ENCODE measurements at places on chromosomes 4 and X. TPM values are rescaled to one million over a fixed set of nuclear protein-coding genes. Genes with fewer than 3 reads are reported as not detected.

DNA sequence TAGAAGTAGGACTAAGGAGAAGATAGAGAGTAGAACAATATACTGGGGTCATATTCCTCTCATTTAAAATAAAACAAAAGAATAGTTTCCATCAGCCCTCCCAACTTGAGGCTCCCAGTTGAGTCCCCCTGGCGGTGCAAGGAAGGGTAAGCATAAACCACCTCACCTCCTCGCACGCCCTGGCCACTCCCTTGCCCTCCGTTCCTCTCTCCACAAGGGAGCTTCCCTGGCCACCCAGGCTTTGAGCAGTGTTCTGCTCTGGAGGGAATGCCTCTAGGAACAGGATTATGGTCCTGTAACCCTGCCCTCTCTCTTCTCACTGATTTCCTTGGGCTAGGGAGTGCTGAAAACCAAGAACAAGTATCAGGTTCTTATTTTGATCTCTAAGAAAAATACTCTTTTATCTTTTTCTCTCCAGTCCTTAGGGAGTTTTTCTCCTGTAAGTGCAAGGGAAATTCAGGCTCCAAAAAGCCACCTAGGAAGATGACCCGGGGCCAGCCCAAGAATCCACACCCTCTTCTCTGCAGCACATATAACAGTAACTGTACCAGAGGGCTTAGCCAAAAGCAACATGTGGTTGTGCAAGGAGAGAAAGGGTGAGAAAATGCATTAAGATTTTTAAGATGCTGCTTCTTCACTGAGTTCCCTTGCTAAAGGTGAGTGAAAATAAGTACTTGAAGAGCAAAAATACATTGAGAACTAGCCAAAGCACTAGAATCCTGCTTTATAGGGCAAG is 69.9 kb downstream of the USP38 start:
- no peak for DNase-seq
- H3K27me3 ChIP-seq, result no peaks in the 10 kb centered on the region
- H3K4me3 ChIP-seq, result no peak overlapping the region
- H3K27ac ChIP-seq, result no peak overlapping the region
- H3K36me3 ChIP-seq, result no peaks in the 10 kb centered on the region
- no peaks in the 10 kb centered on the region for H3K4me1 ChIP-seq

Gene SUPT20HL1
- not detected for total RNA-seq

Gene H2BW2
- total RNA-seq, result not detected

DNA sequence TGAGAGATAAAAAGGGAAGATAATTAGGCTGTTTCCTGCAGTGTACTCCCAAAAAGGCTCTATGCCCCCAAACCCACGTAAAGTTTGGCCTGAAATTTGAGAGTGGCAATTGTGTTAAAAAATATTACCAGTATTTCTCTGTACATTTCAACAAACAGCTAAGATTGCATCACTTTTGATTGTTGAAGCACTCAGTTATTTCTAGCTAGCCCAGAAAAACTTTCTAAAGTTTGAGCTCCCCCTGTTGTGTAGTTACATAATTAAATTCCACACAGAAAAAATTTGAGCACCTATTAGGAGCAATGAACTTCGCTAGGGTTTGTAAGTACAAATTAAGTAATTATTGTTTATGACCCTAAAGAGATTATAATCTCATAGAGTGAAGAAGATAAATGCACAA is 109.4 kb downstream of the DLG3 start:
- H3K27me3 ChIP-seq, result no peaks in the 10 kb centered on the region
- no peaks in the 10 kb centered on the region for H3K4me1 ChIP-seq
- H3K4me3 ChIP-seq, result no peak overlapping the region
- DNase-seq, result no peak
- no peaks in the 10 kb centered on the region for H3K36me3 ChIP-seq

DNA sequence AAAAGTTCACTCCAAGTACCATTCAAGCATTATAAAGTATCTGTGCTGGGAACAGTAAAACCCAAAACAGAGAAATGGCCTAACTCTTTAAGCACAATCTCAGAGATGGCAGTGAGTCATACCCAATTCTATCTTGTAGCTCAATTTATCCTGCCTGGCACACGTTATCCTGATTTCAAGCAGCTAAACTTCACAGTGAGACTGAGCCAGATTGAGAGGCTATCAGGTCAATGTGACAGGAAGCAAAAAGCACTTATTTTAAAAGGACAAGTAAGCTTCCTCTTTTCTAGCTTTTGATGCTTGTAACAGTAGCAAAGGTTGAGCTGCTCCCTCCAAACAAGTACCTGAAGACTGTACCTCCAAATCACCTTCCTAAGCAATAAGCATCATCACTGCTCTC is 324.9 kb downstream of the NAF1 start:
- DNase-seq, result no peak
- no peaks in the 10 kb centered on the region for H3K27me3 ChIP-seq
- H3K27ac ChIP-seq, result no peak overlapping the region
- no peaks in the 10 kb centered on the region for H3K4me1 ChIP-seq
- no peaks in the 10 kb centered on the region for H3K36me3 ChIP-seq

Gene DMRTC1
- total RNA-seq, result not detected

DNA sequence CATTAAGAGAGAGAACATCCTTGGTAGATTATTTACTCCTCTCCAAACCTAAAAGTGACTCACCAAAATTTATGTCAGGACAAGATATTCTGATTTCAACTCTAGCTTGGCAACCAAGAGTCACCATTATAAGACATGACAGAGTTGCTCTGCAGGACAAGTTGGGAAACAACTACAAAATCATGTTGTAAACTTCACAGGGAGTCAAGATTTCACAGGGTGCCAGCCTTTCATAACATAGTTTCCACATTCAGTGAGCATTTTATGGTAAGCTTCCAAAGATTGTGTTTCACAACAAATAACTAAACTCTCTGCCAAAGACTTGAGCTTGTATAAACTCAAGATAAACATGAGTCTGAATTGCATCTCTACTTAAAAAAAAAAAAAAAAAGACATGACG is 121.0 kb upstream of the DIAPH2 start:
- H3K36me3 ChIP-seq, result no peaks in the 10 kb centered on the region
- H3K27me3 ChIP-seq, result no peaks in the 10 kb centered on the region
- H3K4me1 ChIP-seq, result no peaks in the 10 kb centered on the region
- H3K4me3 ChIP-seq, result no peak overlapping the region
- H3K27ac ChIP-seq, result no peak overlapping the region
- no peak for DNase-seq

Gene FDCSP
- total RNA-seq, result not detected

Gene GPR82
- 0.20 TPM for total RNA-seq

DNA sequence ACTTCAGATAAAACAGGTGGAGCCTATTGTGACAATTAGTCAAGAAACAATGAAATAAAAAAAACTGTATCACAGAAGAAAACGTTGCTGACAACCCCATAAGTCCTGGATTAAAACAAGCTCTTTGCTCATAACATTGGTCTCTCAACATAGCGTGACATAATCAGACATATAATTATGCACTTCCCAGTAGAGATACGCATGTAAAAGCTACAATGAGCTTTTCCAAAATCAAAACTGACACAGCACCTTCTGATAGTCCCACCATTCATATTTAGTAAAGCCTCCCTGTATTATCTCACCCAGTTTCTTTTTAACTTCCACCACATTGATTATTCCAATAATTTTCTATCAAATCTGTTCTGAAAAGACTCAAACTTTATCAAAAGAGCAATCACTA is 372.1 kb upstream of the SMIM31 start:
- no peak overlapping the region for H3K4me3 ChIP-seq
- H3K4me1 ChIP-seq, result no peaks in the 10 kb centered on the region
- H3K36me3 ChIP-seq, result no peaks in the 10 kb centered on the region
- DNase-seq, result no peak

- H3K4me1 ChIP-seq, result no peaks in the 10 kb centered on the region
- no peak for DNase-seq
- no peak overlapping the region for H3K27ac ChIP-seq
- no peaks in the 10 kb centered on the region for H3K36me3 ChIP-seq
- no peaks in the 10 kb centered on the region for H3K27me3 ChIP-seq
- H3K4me3 ChIP-seq, result no peak overlapping the region
These were observed 116.7 kb upstream of the GLRA2 start for GRCh38 chrX:14412686-14413085.

Gene DKC1
- total RNA-seq, result 52.4 TPM

- no peak overlapping the region for H3K4me3 ChIP-seq
- no peak overlapping the region for H3K27ac ChIP-seq
- H3K27me3 ChIP-seq, result no peaks in the 10 kb centered on the region
- no peak for DNase-seq
These were observed 239.7 kb downstream of the RAB28 start for GRCh38 chr4:13244444-13244843.

Gene HOPX
- 1,216 TPM for total RNA-seq

Gene SSX2
- total RNA-seq, result not detected

DNA sequence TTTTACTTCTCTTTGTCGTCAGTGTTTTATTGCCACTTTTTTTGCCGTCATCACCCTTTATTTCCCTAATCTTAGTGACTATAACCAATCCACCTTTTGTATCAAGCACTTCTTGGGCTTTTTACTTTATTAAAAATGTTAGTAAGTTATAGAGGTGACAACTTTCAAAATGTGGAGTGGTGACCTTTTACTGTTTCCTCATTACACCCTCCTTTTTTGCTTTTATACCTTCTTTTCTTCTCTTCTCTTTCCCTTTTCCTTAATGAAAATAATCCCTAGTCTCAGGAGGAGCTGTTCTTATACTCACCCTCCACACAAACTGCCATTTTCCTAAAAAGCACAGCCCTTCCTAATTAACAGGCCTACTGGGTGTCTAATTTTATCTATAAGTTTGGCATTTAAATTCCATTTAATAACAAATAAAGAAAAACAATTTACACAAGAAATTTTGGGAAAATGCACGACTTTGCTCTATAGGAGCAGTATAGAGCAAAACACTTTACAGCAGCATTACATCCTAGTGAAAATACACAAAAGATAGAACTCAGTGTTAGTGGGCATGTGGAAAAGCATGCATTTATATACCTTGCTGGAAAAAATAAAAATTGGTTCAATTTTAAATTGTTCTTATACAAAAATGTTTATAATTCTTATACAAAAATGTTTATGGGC is 27.3 kb downstream of the BBS12 start:
- H3K27ac ChIP-seq, result no peak overlapping the region
- no peak for DNase-seq
- H3K36me3 ChIP-seq, result no peaks in the 10 kb centered on the region
- H3K4me1 ChIP-seq, result peaks cover 7% of the 10 kb centered on the region
- no peaks in the 10 kb centered on the region for H3K27me3 ChIP-seq

DNA sequence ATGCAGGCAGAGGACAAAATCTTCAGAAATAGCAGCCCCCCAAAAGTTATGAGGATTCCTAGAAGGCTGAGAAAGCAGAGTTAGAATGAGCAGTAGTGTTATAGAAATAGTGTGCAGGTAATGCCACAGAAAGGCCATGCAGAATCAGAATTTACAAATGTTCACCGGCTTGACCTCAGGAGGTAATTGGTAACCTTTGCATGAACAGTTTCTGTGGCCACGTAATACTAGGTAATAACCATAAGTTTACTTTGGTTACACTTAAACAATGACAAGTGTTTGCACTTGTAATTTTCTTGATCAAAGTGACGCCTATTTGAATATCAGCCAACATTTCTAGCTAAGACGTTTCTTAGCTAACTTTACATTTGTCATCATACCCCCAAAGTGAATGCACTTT is 393.6 kb downstream of the GPAT3 start:
- no peak overlapping the region for H3K27ac ChIP-seq
- H3K27me3 ChIP-seq, result no peaks in the 10 kb centered on the region
- no peaks in the 10 kb centered on the region for H3K36me3 ChIP-seq
- no peaks in the 10 kb centered on the region for H3K4me1 ChIP-seq
- no peak overlapping the region for H3K4me3 ChIP-seq

DNA sequence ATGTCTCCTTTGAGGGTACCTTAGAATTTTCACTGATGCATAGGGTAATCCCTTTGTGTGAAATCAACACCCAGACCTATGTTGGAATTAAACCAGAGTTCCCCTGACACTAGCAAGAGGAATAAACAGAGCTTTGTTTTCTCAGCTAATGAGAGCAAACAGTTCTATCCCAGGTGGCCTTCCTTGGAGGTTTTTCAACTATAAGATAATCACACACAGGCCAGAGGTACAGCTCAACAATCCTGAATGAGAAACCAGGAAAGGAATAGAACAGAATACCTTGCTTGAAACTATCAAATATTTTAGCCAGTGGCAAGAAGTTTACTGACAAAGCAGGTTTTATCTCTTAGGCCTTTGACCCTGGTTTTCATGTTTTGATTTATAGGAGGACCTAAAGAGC is 100.2 kb downstream of the OTC start:
- H3K27ac ChIP-seq, result no peak overlapping the region
- H3K4me1 ChIP-seq, result no peaks in the 10 kb centered on the region
- H3K36me3 ChIP-seq, result no peaks in the 10 kb centered on the region

DNA sequence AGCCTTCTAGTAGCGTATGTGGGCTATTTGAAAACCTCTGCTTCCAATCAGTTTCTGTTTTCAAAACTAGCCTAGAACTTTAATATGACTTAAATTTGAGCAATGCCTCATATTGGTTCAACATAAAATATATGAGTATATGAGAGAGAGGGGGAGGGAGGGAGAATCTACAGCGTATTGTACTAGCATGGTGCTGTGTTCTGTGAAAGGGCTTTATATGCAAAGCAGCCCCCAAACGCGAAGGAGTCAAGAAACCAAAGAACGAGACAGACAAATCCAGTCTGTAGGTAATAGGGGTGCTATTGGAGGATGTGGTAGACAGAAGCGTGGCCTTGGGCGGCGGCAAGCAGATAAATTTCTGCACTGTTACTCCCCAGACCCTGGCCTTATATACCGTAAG is 784 bp upstream of the ANXA5 start:
- H3K36me3 ChIP-seq, result no peaks in the 10 kb centered on the region
- H3K4me1 ChIP-seq, result peaks cover 31% of the 10 kb centered on the region

DNA sequence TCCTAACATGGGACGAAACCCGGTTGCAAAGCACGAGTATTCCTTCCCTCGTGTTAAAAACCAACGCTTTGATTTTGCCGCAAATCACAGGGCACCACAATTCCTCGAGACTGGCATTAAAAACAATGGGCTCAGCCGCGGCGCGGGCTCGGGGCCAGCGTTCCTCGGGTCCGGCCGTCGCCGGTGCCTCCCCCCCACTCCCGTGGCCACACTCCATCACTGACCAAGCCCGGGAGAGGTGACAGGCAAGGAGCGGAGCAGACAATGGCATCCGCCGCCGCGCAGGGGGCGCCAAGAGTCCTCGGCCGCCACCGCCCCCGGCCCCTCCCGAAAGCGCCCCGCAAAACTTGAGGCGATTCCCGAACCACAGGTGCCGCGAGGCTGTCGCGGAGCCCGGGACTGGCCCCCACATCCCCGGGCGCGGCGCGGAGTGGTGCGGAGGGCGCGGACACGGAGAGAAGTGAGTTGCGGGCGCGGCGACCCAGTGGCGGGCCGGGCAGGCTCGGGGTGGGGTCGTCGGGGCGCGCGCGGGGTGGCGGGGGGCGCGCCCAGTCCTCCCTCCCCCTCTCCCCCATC is 445 bp downstream of the AP1S2 start:
- H3K27me3 ChIP-seq, result no peaks in the 10 kb centered on the region
- H3K4me1 ChIP-seq, result no peaks in the 10 kb centered on the region
- DNase-seq, result peak; percentile 73
- peak overlapping the region; percentile 92 for H3K27ac ChIP-seq
- H3K4me3 ChIP-seq, result peak overlapping the region; percentile 88

Gene MAGEA12
- not detected for total RNA-seq

All from upper lobe of left lung (tissue), 6 donors.